ENCODE measurements at places on chromosomes 5 and 9. TPM values are rescaled to one million over a fixed set of nuclear protein-coding genes. Genes with fewer than 3 reads are reported as not detected.

DNA sequence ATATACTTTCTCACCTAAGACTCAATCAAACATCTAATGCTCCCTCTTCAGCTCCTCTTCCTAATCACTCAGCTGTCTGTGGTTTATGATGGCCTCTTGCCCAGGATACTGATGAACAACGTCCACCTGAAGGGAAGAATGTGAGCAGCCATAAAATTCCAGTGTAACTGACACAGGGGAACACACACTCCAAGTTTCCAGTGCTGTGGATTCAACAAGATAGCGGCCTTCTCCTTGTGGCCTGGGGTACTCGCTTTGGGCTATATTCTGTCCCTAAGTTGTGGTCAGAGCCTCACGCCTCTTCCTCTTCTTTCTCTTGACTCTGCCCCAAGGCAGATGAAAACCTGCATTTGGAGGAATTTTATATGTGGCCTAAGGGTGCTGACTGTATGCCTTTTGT lies 11.7 kb downstream of the B4GALT1 start:
- no peaks in the 10 kb centered on the region for H3K27me3 ChIP-seq
- H3K4me1 ChIP-seq = peaks cover 48% of the 10 kb centered on the region
- peaks cover 16% of the 10 kb centered on the region for H3K36me3 ChIP-seq
- no peak overlapping the region for H3K4me3 ChIP-seq
- no peak for DNase-seq

DNA sequence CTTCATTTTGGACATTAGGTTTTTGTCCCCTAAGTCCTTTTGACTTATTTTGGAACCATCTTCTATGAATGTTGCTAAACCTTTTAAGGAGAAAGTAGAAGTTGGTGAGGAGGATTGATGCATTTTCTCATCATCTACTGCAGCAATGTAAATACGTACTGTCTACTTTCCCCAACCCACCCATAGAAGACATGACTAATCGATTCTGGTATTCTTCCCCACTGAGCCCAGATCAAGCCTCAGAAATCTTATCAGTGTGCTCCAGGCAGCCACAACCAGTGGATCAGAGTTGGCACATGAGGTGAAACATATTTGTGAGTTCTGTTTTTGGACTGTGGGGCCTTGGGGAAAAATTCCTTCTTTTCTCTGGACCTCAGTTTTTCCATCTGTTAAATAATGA lies 57.7 kb downstream of the FGF18 start:
- peaks cover 10% of the 10 kb centered on the region for H3K4me1 ChIP-seq
- DNase-seq = no peak
- H3K27ac ChIP-seq = no peak overlapping the region
- no peaks in the 10 kb centered on the region for H3K27me3 ChIP-seq

DNA sequence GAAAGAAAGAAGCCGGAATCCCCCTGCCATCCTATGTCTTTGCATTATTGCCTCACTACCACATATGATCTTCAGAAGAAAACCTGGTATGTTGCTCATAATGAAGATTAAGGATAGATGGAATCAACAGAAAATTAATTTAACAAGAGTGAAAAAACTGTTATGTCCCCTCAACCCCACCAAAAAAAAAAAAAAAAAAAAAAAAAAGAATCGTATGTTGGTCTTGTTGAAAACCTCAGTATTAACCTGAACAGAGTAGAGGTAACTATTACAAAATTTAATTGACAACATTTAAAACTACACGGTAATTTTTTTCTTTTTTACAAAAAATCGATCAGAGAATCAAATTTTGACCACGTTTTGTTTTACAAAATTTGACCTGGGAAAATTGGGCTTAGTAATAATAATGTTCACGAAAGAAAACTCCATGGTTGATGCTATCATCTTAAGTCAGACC lies 827 bp upstream of the CSNK1A1 start:
- H3K27me3 ChIP-seq = peaks cover 2% of the 10 kb centered on the region
- peaks cover 21% of the 10 kb centered on the region for H3K36me3 ChIP-seq
- peak overlapping the region; percentile 98 for H3K4me3 ChIP-seq
- H3K27ac ChIP-seq = peak overlapping the region; percentile 93
- no peak for DNase-seq

The RETREG1 gene
- total RNA-seq = 11.6 TPM

The LMX1B gene
- total RNA-seq = 33.6 TPM

The ANGPTL2 gene
- total RNA-seq = 20.6 TPM

The MUSK gene
- not detected for total RNA-seq

The POU4F3 gene
- total RNA-seq = not detected

The FBLL1 gene
- 3.3 TPM for total RNA-seq

All from type B pancreatic cell (in vitro differentiated cells).